ENCODE measurements at places on chromosomes 13 and 19. TPM values are rescaled to one million over a fixed set of nuclear protein-coding genes. Genes with fewer than 3 reads are reported as not detected.

DNA sequence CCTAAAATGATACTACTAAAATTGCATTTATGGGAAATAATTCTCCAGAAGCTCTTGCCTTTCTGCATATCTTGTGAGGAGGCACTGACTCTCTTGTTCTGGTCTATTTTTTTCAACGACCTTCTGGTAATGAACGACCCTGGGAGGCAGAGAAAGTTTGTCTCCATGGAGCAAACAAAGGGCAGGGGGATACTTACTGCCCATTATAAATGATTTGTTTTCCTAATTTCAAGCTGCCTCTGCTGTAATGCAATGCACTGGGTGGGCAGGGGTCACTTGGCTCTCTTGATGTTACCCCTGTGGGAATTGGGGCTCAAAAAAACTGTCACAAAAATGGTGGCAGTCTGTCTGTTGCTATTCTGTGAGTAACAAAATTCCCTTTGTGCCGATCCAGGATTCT lies 643.2 kb downstream of the LIG4 start:
- no peak for DNase-seq
- peaks cover 48% of the 10 kb centered on the region for H3K4me1 ChIP-seq
- H3K27me3 ChIP-seq: peaks cover 41% of the 10 kb centered on the region
- no peak overlapping the region for H3K27ac ChIP-seq
- peaks cover 11% of the 10 kb centered on the region for H3K36me3 ChIP-seq

GRCh38 chr19:24065243-24065642 lies 21.7 kb upstream of the ZNF254 start:
- no peak overlapping the region for H3K4me3 ChIP-seq
- H3K36me3 ChIP-seq: peaks cover 66% of the 10 kb centered on the region
- no peak overlapping the region for H3K27ac ChIP-seq
- no peaks in the 10 kb centered on the region for H3K4me1 ChIP-seq

DNA sequence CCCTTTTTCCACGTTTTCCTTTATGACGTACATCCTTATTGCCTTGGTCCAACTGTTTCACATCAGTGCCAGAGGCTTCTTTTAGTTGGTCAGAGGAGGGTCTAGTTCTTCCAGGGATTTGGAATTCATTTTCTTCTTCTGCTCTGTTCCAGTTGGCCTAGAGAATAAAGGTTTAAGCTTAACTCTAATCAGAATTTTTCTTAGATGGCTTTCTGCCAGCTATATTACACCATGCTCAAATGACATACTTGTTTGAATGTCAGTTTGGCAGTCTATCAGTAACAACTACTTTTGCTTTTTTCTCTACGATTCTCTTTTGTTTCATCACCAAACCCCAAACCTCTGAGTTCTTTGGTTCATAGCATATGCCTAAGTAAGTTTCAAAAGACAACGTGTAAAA lies 16.8 kb downstream of the SPART start:
- H3K27ac ChIP-seq: no peak overlapping the region
- H3K27me3 ChIP-seq: no peaks in the 10 kb centered on the region
- DNase-seq: no peak
- H3K4me1 ChIP-seq: peaks cover 48% of the 10 kb centered on the region
- H3K36me3 ChIP-seq: peaks cover 57% of the 10 kb centered on the region

The SRRM5 gene
- 0.42 TPM for total RNA-seq

GRCh38 chr19:33278403-33279269 lies 23.7 kb downstream of the CEBPA start:
- no peak for DNase-seq
- H3K36me3 ChIP-seq: no peaks in the 10 kb centered on the region
- no peaks in the 10 kb centered on the region for H3K27me3 ChIP-seq
- peaks cover 13% of the 10 kb centered on the region for H3K4me1 ChIP-seq
- H3K4me3 ChIP-seq: no peak overlapping the region
